Stimulated activated CD8-positive, alpha-beta memory T cell treated with anti-CD3 and anti-CD28 coated beads, Interleukin-15, amount 100 ng/mL, for 1 hour (primary cell): ENCODE measurements at places on chromosomes 13 and 19.

DNA sequence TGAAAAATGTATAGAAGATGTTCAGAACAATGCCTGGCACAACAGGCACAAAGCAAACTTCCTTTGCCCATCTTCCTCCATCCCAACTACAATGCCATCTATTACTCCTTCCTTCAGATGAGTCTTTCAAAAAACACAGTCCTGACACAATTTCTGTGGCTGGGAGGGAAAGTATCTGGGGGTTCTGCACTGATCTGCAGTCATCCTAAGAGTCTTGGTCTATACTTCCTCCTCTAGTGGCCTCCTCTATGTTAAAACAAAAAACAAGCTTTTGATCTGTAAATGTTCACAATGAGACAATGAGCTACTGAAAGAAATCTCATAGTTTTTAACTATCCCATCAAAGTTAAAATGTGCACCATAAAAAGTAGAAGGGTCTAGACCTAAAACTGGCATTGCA, 44.8 kb downstream of the USP12 start:
- DNase-seq = no peak

DNA sequence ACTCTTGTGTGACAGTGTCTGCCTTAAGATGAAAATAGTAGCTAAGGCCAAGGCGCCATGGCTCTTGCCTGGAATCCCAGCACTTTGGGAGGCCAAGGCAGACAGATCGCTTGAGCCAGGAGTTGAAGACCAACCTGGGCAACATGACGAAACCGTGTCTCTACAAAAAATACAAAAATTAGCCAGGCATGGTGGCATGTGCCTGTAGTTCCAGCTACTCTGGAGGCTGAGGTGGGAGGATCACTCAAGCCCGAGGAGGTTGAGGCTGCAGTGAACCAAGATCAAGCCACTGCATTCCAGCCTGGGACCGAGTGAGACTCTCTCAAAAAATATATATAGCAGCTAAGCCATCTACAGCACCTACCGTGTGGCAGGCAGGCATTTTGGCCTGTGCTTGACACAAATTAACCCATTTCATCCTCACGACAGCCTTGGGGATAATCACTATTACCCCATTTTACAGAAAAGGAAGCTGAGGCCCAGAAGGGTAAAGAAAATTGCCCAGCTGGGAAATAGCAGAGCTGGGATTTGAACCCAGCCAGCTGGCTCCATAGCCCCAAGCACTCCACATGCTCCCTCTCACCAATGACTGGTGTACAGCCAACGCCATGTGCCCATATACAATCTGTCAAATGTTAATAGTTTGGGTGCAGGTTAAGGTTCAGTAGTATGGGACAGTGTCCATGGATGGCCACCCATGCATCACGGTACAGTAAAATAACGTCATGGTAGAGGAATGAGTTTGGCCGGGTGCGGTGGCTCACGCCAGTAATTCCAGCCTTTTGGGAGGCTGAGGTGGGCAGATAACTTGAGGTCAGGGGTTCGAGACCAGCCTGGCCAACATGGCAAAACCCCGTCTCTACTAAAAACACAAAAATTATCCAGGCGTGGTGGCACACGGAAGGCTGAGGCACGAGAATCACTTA, 3.1 kb downstream of the SLC1A5 start:
- DNase-seq = no peak

GRCh38 chr13:31880851-31881494, 141.6 kb downstream of the RXFP2 start:
- DNase-seq = no peak

GRCh38 chr19:37692956-37693620, 26.5 kb downstream of the ZNF607 start:
- DNase-seq = no peak

DNA sequence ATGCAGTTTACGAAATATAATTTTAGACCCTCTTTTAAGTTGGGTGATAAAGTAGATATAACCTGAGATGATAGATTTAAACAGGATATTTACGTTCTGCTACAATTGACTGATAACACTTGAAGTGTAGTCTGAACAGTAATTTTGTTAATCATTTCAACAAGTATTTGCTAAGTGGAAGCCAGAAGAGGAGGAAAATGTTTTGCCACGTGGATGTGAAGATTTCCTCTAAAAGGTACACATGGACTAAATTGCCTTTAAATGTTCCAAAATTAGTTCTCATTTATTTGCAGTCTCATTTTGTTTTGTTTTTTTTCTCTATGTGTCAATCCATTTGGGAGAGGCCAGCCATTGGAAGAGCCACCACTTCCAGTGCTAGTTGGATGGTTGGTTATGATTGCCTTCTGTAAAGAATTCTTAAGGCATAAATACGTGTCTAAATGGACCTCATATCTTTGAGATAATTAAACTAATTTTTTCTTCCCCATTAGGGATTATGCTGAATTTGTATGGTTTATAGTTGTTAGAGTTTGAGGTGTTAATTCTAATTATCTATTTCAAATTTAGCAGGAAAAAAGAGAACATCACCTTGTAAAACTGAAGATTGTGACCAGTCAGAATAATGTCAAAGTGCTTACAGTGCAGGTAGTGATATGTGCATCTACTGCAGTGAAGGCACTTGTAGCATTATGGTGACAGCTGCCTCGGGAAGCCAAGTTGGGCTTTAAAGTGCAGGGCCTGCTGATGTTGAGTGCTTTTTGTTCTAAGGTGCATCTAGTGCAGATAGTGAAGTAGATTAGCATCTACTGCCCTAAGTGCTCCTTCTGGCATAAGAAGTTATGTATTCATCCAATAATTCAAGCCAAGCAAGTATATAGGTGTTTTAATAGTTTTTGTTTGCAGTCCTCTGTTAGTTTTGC, 2.8 kb downstream of the MIR17HG start:
- DNase-seq = no peak

GRCh38 chr19:821825-822503, at the start of gene PLPPR3:
Gene PLPPR3, minus strand, starts transcription at chr19:821955. Its CDS starts 396 bp downstream, at chr19:821559.
- DNase-seq = no peak

GRCh38 chr13:39385621-39386231, 217.3 kb downstream of the LHFPL6 start:
- DNase-seq = no peak

DNA sequence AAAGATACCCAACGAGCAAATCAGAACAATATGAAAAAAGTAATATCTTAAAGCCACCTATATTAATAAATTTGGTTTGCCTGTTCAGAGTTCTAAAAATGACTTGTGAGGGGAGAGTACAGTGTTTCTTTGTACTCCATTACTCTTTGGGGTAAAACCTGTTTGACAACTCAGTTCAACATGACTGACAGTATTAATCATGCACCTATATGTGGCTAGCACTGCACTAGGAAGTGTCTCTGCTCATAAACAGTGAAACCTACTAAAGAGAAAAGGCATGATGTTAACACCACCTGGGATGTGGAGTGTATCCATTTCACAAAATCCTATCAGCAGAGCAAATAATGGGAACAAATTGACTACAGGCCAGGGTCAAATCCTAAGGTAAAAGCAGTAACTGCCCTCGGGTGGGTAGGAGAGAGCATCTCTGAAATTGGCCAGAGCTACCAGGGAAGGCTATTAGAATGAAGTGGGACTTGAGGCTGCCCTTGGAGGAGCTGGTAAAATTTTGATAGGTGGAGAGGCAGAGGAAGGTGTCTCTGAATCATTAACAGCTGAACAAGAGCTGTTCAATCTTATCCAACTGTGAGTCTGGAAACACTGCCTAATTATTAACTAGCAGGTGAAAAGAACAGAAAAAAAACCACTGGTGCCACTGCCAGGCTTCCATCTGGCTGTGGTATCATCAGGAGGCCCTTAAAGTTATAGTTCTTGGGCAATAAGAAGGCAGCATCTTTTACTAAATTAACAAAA, 365.1 kb downstream of the DNAJC15 start:
- no peak for DNase-seq

DNA sequence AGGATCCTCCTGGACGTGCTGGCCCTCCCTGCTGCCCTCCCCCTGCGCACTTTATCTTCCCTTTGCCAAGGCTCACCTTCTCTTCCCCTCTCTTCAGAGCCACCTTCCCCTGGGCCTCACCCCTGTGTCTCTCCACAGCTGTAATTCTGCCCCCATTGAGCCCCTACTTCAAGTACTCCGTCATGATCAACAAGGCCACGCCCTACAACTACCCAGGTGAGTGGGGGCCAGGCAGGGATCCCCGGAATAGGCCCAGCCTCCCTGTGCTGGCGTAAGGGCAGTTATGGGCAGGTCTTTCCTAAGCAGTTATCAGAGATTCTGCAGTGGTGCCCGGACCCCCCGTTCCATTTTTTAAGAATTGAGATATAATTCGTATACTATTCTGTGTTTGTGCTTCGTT, 3.1 kb downstream of the NDUFA3 start:
- DNase-seq = no peak

DNA sequence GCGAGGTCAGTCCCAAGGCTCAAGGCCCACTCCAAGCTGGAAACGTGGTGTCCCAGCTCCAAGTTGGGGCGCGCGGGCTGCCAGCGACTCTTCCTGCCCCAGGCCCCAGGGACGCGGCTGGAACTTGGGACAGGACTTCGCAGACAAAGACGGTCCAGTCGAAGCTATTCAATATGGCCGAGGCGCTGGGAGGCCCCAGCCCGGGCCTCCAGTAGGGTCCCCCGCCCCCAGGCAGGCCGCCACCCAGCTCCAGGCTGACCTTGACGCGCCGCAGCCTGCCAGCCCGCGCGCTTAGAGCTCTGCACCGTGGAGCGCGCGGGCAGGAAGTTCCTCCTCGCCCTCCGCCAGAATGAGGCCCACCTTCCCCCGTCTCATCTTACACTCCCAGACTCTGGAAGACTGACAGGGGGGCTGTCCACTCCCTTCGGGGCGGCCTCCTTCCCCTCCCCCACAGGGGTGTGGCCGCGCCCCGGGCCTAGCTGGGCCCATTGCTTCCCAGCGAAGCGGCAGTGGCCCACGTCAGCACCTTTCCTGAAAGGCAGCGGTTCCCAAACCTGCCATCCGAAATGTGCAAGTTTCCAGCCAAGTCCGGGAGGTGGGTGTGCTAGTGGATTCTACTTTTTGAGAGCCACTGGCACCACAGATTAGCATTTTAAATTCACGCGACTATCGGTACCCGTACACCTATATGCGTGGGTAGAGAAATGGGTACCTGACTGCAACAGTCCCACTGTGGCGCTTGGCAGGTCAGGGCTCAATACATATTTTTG, at the start of gene CCDC8:
TSS of gene CCDC8 (minus strand) at position 303 of the 770 bp plus-strand sequence. CDS start 754 bp downstream, outside the sequence.
- no peak for DNase-seq

DNA sequence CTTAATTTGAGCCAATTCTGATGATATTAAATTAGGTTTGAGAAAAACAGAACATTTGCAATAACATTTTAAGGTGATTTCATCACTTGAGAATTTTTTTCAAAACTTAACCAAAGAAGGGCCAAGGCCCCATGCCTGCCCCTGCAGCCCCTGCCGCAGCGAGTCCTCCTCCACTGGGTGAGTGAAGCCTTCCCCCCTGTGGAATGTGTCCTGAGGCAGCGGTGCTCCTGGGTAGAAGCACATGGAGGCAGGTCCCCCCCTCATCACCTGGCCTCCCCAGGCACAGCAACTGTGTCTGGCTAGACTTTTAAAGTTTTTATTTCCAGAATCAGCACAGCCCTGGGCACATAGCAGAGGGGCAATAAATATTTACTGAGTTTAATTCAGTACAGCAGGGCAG, 10.8 kb downstream of the SOX1 start:
- DNase-seq = no peak

GRCh38 chr13:83350569-83350968, 531.7 kb downstream of the SLITRK1 start:
- no peak for DNase-seq

- no peak for DNase-seq
Observed at GRCh38 chr19:31168106-31168625, 181.1 kb downstream of the TSHZ3 start.

- no peak for DNase-seq
Observed at GRCh38 chr19:51450730-51451307, 7.4 kb downstream of the SIGLEC8 start.

- DNase-seq = no peak
Observed at GRCh38 chr19:12946092-12946721, 545 bp downstream of the RAD23A start.

- peak; percentile 44 for DNase-seq
Observed at GRCh38 chr19:47013041-47013517, 6.6 kb upstream of the NPAS1 start.

GRCh38 chr19:8457209-8457608, 12.4 kb downstream of the HNRNPM start:
- no peak for DNase-seq

- no peak for DNase-seq
Observed at GRCh38 chr13:36680913-36681312, 7.1 kb downstream of the SERTM1 start.

DNA sequence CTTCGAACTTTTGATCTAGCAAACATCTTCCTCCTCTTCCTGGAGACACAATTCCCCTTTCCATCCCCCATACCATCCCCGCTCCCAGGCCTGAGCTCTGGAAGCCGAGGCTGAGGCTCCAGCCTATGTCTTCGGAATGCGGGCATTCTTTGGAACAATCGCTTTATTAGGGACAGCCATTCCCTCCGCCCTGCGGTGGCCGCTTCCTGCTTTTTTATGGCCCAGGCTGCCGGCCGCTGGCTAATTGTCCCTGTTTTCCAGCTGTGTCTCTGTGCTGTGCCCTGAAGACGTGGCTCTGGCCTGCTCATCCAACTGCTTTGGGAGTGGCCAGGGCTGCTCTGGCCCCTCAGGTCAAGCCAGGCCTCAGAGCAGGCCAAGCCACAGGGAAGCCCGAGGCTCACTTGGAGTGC, 2.1 kb upstream of the CDX2 start:
- DNase-seq = no peak

- DNase-seq = peak; percentile 61
Observed at GRCh38 chr19:18436671-18437490, 1.1 kb downstream of the ISYNA1 start.

- DNase-seq = no peak
Observed at GRCh38 chr13:45003417-45003816, 14.1 kb downstream of the GPALPP1 start.

GRCh38 chr19:27720155-27720554, 1492.8 kb downstream of the UQCRFS1 start:
- DNase-seq = no peak

- DNase-seq = no peak
Observed at GRCh38 chr19:533364-534058, 2.0 kb downstream of the CDC34 start.

DNA sequence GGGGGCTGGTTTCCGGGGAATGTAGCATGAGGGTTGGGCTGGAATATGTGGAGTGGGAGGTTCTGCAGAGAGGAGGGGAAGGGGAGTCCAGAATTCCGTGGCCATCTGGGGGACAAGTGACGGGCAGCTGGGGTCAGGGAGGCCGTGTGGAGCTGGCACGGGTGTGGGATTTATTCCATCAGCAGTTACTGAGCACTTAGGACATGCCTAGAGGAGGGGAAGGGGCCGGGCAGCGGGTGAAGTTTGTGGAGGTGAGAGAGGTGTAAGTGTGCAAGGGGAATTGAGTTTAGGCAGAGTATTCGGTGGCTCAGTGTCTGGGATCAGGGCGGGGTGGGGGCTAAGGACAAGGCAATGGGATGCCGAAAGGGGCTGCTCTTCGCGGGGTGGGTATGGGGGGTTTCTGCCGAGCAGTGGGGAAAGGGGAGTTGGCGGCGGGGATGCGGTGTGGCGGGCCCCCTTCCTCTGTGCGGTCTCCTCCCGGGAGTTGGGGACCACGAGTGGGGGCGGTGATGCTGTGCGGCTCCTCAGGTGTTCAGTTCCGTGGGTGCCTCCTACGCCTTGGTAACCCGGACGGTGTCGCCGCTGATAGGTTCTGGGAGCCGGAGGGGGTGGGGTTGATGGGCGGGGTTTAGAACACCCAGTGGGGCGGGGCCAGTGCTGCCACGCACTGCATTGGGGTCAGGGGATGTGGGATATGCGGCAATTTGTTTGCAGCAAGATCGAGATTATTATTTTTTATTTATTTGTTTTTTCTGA, 5.4 kb downstream of the CCDC61 start:
- peak; percentile 57 for DNase-seq
